ENCODE measurements at places on chromosomes 2 and 18. TPM values are rescaled to one million over a fixed set of nuclear protein-coding genes. Genes with fewer than 3 reads are reported as not detected.
A peak's percentile ranks its signal among the peaks of the same experiment; 100 is the strongest.

- H3K27me3 ChIP-seq: no peaks in the 10 kb centered on the region
- no peak for DNase-seq
- no peaks in the 10 kb centered on the region for H3K36me3 ChIP-seq
- H3K27ac ChIP-seq: no peak overlapping the region
- H3K4me1 ChIP-seq: peaks cover 2% of the 10 kb centered on the region
- H3K4me3 ChIP-seq: no peak overlapping the region
Measured at GRCh38 chr2:127631541-127631996, 14.4 kb upstream of the GPR17 start.

Gene MBP
- total RNA-seq: 1.4 TPM

Gene VRK2
- total RNA-seq: 27.2 TPM

DNA sequence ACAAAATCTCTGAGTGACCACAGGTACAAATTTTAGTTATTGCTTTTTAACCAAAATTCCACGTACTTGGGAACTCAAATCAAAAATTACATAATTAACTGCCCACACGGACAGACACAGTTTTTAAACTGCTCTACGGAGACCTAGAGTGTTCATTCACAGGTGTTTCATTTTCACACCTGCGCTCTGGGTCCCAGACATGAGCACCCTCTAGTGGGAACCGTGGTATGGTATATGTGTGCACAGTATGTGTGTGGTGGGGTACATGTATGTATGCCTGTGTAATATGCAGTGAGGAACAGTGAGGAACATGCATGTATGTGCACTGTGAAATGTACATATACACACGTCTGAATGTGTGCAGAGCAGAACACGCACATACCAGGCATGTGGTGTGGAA lies 65.0 kb downstream of the PPP4R1 start:
- no peak overlapping the region for H3K4me3 ChIP-seq
- H3K4me1 ChIP-seq: no peaks in the 10 kb centered on the region
- DNase-seq: no peak
- no peaks in the 10 kb centered on the region for H3K27me3 ChIP-seq
- no peak overlapping the region for H3K27ac ChIP-seq
- peaks cover 59% of the 10 kb centered on the region for H3K36me3 ChIP-seq

GRCh38 chr2:162062559-162062958 lies 11.5 kb downstream of the DPP4 start:
- no peak for DNase-seq
- H3K27me3 ChIP-seq: no peaks in the 10 kb centered on the region
- no peak overlapping the region for H3K27ac ChIP-seq
- peaks cover 5% of the 10 kb centered on the region for H3K36me3 ChIP-seq
- H3K4me3 ChIP-seq: no peak overlapping the region
- H3K4me1 ChIP-seq: peaks cover 3% of the 10 kb centered on the region

DNA sequence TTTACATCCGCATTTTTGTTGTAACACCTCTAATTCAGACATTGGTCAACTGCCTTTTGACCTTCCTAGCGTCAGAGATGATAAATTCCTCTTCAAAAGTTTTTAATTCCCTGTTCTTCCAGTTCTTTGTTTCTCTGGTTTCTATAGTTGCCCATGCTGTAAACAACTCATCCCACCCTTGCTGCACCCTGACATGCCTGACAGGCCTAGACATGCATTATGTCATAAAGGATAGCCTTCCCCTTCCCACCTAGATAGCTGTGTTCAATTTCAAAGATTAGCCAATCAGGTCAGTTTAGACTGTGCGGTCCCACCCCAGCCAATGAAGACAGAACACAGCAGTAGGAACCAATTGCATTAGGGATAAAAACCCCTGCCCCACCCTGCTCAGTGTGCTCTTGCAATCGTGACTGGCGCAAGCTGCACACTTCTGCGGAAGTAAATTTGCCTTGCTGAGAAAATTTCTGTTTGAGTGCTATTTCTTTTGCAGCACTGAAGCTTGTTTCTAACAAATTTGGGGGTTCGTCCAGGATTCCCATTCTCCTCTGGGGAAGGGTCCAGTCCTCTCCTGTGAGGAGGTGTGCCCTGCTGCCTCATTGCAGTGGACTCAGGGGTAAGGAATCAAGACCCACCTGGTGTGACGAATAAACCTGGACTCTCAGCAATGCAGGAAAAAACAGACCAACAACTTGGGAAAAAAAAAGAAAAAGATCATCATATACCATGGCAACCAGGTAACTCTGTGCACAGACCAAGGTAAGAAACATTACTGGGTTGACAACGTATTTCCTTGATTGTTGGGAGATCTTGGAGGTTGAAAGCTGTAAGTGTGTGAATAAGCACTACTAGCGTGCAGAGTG lies 9.1 kb upstream of the SAP130 start:
- H3K27ac ChIP-seq: no peak overlapping the region
- no peak for DNase-seq
- peaks cover 2% of the 10 kb centered on the region for H3K27me3 ChIP-seq
- H3K4me1 ChIP-seq: no peaks in the 10 kb centered on the region
- no peaks in the 10 kb centered on the region for H3K36me3 ChIP-seq

Gene FOXD4L1
- not detected for total RNA-seq

- no peaks in the 10 kb centered on the region for H3K36me3 ChIP-seq
- H3K27ac ChIP-seq: no peak overlapping the region
- no peaks in the 10 kb centered on the region for H3K4me1 ChIP-seq
- H3K4me3 ChIP-seq: no peak overlapping the region
- DNase-seq: no peak
Measured at GRCh38 chr2:235334179-235334578, 159.7 kb upstream of the AGAP1 start.

Gene ABCG8
- total RNA-seq: not detected

GRCh38 chr2:153519257-153519875 lies 40.8 kb upstream of the RPRM start:
- H3K4me3 ChIP-seq: no peak overlapping the region
- H3K4me1 ChIP-seq: no peaks in the 10 kb centered on the region
- H3K27me3 ChIP-seq: no peaks in the 10 kb centered on the region
- peak; percentile 39 for DNase-seq

GRCh38 chr2:172260336-172260735 lies 157.6 kb upstream of the DLX2 start:
- no peak overlapping the region for H3K4me3 ChIP-seq
- no peaks in the 10 kb centered on the region for H3K27me3 ChIP-seq
- no peaks in the 10 kb centered on the region for H3K36me3 ChIP-seq
- DNase-seq: no peak
- H3K27ac ChIP-seq: no peak overlapping the region

GRCh38 chr2:238598802-238599530 lies 172.2 kb downstream of the ASB1 start:
- no peak overlapping the region for H3K4me3 ChIP-seq
- peaks cover 12% of the 10 kb centered on the region for H3K4me1 ChIP-seq
- DNase-seq: no peak
- no peaks in the 10 kb centered on the region for H3K27me3 ChIP-seq
- no peak overlapping the region for H3K27ac ChIP-seq

Gene SLC16A14
- total RNA-seq: 0.56 TPM

DNA sequence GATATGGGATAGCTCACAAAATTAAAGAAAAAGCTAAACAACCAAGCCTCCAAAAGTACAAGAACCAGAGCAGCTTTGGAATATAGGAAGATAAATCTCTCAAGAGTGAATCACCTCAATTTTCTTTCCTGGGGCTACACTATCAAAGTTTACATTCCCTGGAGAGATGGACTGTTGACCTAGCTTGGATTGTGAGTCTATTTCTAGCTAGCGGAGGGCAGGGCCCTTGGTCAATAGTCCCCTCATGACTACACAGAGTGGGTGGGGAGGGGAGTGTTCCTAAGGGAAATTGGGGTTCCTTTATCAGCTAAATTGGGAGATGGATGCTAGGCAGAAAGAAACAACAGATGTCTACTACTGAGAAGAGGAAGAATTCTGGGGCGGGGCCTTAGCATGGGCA lies 29.9 kb upstream of the EIF2AK3 start:
- no peak overlapping the region for H3K4me3 ChIP-seq
- no peaks in the 10 kb centered on the region for H3K27me3 ChIP-seq
- DNase-seq: peak; percentile 54
- H3K36me3 ChIP-seq: no peaks in the 10 kb centered on the region
- H3K4me1 ChIP-seq: peaks cover 12% of the 10 kb centered on the region

DNA sequence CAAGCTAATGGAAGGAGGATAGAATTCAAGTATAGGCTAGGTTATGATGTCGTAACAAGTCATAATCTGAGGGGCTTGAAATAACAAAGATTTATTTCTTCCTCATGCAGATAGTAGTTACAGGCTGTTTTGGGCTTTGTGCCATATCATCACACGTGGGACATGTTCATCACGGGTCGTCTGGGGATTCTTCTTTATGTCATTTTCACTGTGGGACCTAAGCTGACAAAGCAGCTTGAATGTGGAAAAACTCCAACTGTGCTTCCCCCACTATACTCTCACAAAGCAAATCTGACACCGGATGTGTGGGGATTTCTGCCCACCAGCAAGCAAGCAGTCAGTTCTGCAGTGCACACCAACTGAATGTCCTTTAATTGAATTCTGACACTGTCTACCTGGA lies 124.8 kb downstream of the LTBP1 start:
- no peaks in the 10 kb centered on the region for H3K27me3 ChIP-seq
- H3K27ac ChIP-seq: no peak overlapping the region
- no peaks in the 10 kb centered on the region for H3K36me3 ChIP-seq
- peak; percentile 20 for DNase-seq
- H3K4me1 ChIP-seq: peaks cover 21% of the 10 kb centered on the region

Gene DYTN
- total RNA-seq: not detected

DNA sequence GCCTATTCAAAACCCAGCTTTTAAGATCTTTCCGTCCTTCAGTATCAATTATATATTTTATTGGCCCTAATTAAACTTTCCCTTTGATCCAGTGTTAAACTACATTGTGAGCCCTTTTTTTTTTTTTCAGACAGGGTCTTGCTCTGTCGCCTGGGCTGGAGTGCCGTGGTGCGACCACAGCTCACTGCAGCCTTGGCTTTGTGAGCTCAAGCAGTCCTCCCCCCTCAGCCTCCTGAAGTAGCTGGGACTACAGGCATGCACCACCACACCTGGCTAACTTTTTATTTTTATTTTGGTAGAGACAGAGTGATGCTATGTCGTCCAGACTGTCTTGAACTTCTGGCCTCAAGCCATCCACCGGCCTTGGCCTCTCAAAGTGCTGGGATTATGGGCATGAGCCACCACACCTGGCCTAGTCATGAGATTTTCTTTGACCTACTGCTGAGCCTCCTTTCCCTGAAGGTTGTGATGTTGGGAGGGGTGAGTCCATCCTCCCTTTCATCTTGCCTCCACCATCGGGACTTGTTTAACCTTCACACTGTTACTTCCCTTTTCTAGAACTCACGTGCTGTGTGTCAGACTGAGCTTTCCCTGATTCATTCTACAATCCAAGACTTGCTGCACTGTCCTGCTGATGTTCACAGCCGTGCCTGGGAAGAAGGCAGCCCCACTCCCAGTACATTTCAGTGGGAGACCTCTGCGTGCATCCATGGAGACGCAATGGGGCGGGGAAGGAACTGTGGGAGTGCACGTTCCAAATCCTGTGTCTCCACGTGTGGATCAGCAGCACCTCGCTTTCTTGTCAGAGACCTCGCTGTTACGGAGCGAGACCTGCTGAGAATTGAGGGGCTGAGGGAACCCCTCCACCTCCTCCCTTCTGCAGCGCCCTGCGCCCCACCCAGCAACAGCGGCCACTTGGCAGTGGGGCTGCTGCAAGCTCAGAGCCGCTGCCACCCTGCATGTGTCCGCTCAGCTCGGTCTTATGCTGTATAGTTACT lies 10.8 kb downstream of the OXER1 start:
- no peak for DNase-seq
- no peaks in the 10 kb centered on the region for H3K27me3 ChIP-seq
- H3K36me3 ChIP-seq: peaks cover 3% of the 10 kb centered on the region
- H3K27ac ChIP-seq: no peak overlapping the region

Gene IL1RL2
- 0.28 TPM for total RNA-seq

- H3K36me3 ChIP-seq: no peaks in the 10 kb centered on the region
- H3K4me3 ChIP-seq: no peak overlapping the region
- peaks cover 15% of the 10 kb centered on the region for H3K4me1 ChIP-seq
- no peak for DNase-seq
- H3K27me3 ChIP-seq: no peaks in the 10 kb centered on the region
Measured at GRCh38 chr2:26756337-26756736, 7.7 kb upstream of the SLC35F6 start.

DNA sequence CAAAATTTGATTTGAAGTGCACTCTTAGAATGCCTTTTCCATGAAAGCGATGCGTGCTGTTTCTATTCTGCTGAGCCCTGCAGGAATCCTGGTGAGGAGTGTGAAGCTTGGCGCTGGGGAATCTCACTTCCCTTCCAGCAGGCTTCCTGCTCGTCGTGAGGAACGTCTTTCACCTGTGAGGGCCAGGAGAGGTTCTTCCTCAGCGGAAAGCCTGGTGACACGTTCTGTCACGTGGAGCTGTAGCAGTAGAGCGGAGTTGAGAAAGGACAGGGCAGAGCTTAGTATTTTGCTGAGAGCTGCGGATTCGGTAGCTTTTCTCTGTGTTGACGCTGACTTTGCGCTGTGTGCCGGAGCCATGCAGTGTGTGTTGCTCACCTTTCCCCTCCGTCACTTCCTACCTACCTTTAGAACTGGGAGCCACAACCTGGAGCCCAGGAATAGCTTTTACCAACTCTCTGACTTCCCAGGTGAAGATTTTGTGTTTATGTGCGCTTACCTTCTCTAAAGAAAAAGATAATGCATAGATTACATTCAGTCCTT lies 294.8 kb downstream of the PTGR3 start:
- H3K4me3 ChIP-seq: no peak overlapping the region
- H3K27ac ChIP-seq: no peak overlapping the region
- H3K36me3 ChIP-seq: no peaks in the 10 kb centered on the region

DNA sequence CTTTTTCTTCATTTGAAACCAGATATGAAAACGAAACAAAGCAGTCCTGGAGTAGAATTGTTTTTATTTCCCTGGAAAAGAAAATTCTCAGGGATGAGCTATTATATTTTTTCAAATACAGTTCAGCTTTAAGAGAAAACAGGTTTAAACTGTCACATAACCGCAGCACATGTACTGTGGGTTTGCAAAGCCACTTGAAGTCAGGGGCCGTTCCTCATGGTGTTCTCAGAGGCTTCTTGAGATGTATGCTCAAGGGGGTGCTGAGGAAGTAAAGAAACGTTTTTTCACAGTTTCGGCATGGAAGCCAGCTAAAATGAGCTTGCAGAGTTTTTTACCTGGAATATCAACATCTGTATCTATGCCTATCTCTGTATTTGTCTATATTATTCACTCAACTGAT lies 225.3 kb downstream of the MC4R start:
- no peak overlapping the region for H3K4me3 ChIP-seq
- no peaks in the 10 kb centered on the region for H3K36me3 ChIP-seq
- no peak overlapping the region for H3K27ac ChIP-seq
- no peaks in the 10 kb centered on the region for H3K4me1 ChIP-seq
- no peaks in the 10 kb centered on the region for H3K27me3 ChIP-seq

- H3K36me3 ChIP-seq: no peaks in the 10 kb centered on the region
- DNase-seq: peak; percentile 61
- peaks cover 29% of the 10 kb centered on the region for H3K4me1 ChIP-seq
- H3K4me3 ChIP-seq: no peak overlapping the region
- no peaks in the 10 kb centered on the region for H3K27me3 ChIP-seq
Measured at GRCh38 chr2:202109737-202110184, 36.7 kb downstream of the KIAA2012 start.

DNA sequence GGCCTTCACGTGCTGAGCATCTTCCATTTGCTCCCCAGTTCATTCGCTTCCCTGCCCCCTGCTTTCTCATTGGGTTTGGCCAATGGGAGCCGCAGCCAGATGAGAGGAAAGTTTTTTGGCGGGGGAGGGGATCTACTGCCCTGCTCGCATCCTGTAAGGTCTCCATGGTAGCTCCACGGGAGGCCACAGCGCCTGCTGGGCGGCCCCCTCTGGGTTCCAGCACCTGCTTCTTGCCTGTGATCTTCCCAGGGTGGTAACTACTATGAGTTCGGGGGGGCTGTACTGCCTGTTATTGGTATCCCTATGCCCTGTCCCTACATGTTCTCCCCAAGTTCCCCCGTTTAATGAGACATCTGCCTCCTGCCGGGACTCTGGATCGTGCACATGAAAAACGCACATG lies 57.2 kb downstream of the INPP5D start:
- no peaks in the 10 kb centered on the region for H3K36me3 ChIP-seq
- H3K27me3 ChIP-seq: peaks cover 5% of the 10 kb centered on the region
- no peak overlapping the region for H3K27ac ChIP-seq
- H3K4me1 ChIP-seq: no peaks in the 10 kb centered on the region
- H3K4me3 ChIP-seq: no peak overlapping the region
